SJSA1 (cell line): ENCODE measurements at places on chromosomes 2 and 18. TPM values are rescaled to one million over a fixed set of nuclear protein-coding genes. Genes with fewer than 3 reads are reported as not detected.

DNA sequence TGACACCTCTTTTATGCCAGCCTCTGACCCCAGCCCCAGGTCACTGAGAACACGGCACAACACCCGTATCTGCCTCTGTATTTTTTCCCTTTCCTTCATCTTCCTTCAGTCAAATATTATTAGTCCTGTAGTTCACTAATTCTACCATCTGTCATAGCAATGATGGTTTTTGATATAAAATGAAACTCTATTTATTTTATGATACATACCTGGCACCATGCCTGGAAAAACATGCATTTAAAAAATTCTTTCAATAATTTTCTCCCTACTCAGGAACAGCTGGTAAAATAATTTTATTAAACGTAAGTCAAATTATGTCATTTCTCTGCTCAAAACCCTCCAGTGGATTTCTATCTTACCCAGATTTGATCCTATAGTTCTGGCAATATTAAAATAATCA, 224.7 kb downstream of the CDH7 start:
- DNase-seq = no peak

The CYTIP gene
- total RNA-seq = not detected in 2 replicates

The ACADL gene
- not detected in 2 replicates for total RNA-seq

The DPP10 gene
- total RNA-seq = not detected in 2 replicates

DNA sequence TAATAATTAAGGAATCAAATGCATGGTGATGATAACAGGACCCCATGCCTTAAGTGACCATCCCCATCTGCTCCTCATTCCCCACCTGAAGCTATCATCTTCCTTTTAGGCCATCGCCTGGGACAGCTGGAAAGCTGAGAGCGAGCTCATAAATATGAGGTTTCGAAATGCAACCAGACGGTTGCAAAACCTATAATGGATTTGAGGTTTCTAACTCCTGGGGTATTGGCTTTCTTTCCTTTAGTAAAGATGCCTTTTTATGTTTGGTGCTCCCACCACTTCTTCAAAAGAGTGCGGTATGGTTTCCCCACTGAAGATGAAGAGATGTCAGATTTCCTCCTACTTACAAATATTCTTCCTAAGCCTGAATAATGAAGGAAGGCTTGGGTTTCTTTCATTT, 1589.5 kb upstream of the PIK3C3 start:
- DNase-seq = no peak

- no peak for DNase-seq
Measured at GRCh38 chr2:140257692-140258300, 1477.6 kb upstream of the NXPH2 start.
